ENCODE measurements at places on chromosomes 4 and X. TPM values are rescaled to one million over a fixed set of nuclear protein-coding genes. Genes with fewer than 3 reads are reported as not detected.

GRCh38 chrX:134622813-134623185 lies 35.5 kb downstream of the PLAC1 start:
- no peak overlapping the region for H3K27ac ChIP-seq
- H3K36me3 ChIP-seq: no peaks in the 10 kb centered on the region
- no peak for ATAC-seq
- H3K4me1 ChIP-seq: no peaks in the 10 kb centered on the region
- peaks cover 5% of the 10 kb centered on the region for H3K27me3 ChIP-seq

DNA sequence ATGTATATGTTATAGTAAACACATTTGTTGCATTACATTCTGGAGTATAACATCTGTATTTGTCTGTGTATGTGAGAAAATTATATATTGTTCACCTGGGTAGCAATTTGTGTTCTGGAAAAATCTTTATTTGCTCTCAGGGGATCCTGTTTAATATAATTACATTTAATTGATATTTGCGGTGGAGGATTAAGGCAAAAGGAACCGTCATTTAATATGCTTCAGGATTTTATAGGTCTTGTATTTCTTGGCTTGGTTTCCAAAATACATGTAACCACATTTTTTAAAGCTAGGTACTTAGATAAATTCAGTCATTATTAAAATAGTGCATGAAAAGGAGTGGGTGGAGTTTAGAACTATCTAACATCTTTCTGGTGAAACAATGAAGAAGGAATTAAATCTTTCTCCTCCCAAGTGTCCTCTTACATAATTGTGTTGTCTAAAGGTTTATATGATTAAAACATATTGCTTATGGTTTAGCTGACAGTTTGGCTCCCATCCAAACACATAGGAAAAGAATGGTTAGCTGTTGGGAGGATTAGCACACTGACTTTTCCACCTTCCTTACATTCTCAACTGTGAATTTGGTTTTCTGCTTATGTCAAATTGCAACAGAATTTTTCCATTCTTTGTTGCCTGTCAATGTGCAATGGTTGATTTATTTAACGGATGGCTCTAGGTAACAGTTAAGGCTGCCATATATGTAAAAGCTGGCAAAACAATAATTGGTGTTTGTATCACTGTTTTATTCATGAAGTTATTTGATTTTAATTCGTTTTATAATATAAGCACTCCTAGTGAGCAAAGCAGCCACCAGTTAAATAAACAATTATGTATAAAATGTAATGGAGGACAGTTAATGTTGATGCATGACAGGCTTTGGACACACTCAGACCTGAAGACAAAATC lies 250.8 kb upstream of the SFRP2 start:
- no peak overlapping the region for H3K4me3 ChIP-seq
- H3K27me3 ChIP-seq: peaks cover 14% of the 10 kb centered on the region
- no peak for ATAC-seq
- no peaks in the 10 kb centered on the region for H3K36me3 ChIP-seq
- no peak overlapping the region for H3K27ac ChIP-seq
- H3K4me1 ChIP-seq: no peaks in the 10 kb centered on the region

GRCh38 chr4:27966664-27967063 lies 1106.0 kb downstream of the STIM2 start:
- no peaks in the 10 kb centered on the region for H3K36me3 ChIP-seq
- H3K4me1 ChIP-seq: no peaks in the 10 kb centered on the region
- H3K27ac ChIP-seq: no peak overlapping the region
- H3K4me3 ChIP-seq: no peak overlapping the region

DMRTC1 gene
- total RNA-seq: not detected

GRCh38 chrX:72105436-72105835 lies 26.3 kb downstream of the RTL5 start:
- no peaks in the 10 kb centered on the region for H3K36me3 ChIP-seq
- H3K27me3 ChIP-seq: no peaks in the 10 kb centered on the region
- H3K4me1 ChIP-seq: peaks cover 19% of the 10 kb centered on the region
- peak; percentile 65 for ATAC-seq
- H3K4me3 ChIP-seq: peak overlapping the region; percentile 40

DNA sequence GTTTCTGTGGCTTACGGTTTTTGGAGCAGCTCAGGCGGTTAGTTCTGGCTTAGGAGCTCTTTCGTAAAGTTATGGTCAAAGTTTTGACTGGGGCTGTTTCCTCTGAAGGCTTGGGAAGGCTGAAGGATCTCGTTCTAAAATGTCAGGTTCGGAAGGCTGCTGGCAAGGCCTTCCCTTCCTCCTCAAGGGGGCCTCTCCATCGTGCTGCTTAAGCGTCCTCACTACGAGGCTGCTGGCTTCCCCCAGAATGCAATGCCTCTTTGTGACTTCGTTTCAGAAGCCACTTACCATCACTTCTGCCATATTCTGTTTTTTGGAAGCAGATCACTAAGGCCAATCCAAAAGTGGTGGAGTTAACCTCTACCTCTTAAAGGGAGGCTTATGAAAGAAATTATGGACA lies 1196.4 kb upstream of the TENM3 start:
- no peak overlapping the region for H3K4me3 ChIP-seq
- H3K27me3 ChIP-seq: no peaks in the 10 kb centered on the region
- H3K4me1 ChIP-seq: no peaks in the 10 kb centered on the region
- H3K27ac ChIP-seq: no peak overlapping the region

DNA sequence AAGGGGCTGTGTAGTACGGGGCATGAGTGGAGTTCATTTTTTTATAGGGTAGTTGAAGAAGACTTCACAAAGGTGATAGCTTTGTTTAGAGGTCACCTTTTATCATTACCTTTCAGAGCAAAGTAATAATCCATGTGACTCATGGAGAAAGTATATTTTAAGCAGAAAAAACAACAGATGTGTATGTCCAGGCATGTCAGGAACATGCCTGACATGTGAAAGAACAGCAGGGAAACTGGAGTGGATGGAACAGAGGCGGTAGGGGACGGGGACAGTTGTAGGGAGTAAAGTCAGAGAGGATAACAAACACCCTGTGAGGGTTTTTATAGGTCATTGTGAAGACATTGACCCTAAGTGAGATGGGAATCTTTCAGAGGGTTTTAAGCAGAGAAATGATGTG lies 107.6 kb downstream of the USP9X start:
- H3K36me3 ChIP-seq: peaks cover 81% of the 10 kb centered on the region
- ATAC-seq: no peak
- H3K27ac ChIP-seq: peak overlapping the region; percentile 78
- no peaks in the 10 kb centered on the region for H3K27me3 ChIP-seq
- H3K4me3 ChIP-seq: no peak overlapping the region

TADA2B gene
- total RNA-seq: 8.5 TPM

C4orf54 gene
- total RNA-seq: not detected

DNA sequence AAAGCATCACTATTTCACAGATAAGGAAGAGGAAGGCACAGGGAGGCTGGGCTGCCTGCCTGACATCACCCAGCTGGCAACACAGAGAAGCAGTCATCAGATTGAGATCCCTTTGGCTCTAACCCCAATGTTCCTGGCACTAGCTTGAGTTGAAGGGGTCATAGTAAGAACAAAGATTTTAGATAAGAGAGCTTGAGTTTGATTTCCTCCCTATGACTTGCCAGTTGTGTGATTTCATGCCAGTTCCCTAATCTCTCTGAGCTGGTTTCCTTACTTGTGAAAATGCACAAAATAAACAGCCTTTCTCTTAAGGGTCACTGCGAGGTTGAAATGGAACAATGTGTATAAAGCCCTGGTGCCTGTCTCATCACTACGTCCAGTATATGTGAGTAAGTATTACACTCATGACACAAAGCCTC lies 475.4 kb upstream of the HS3ST1 start:
- H3K27ac ChIP-seq: no peak overlapping the region
- ATAC-seq: no peak

GRCh38 chrX:74248889-74249288 lies 55.1 kb upstream of the ZCCHC13 start:
- peaks cover 83% of the 10 kb centered on the region for H3K36me3 ChIP-seq
- no peaks in the 10 kb centered on the region for H3K4me1 ChIP-seq
- no peak overlapping the region for H3K27ac ChIP-seq
- ATAC-seq: no peak

FOXR2 gene
- total RNA-seq: not detected

ADH1B gene
- not detected for total RNA-seq

GRCh38 chr4:61773655-61774245 lies 573.6 kb downstream of the ADGRL3 start:
- H3K27me3 ChIP-seq: no peaks in the 10 kb centered on the region
- no peaks in the 10 kb centered on the region for H3K4me1 ChIP-seq
- H3K4me3 ChIP-seq: no peak overlapping the region
- no peak for ATAC-seq
- H3K27ac ChIP-seq: no peak overlapping the region

All from activated T-helper 17 cell treated with anti-CD3 and anti-CD28 coated beads, Interleukin-2, amount 50 U/mL, for 72 hours (primary cell).